NK-92 treated with Interleukin-12 subunit alpha and Interleukin-12 subunit beta, amount 100 ng/mL, for 24 hours (cell line): ENCODE measurements at places on chromosomes 2 and 18.

DNA sequence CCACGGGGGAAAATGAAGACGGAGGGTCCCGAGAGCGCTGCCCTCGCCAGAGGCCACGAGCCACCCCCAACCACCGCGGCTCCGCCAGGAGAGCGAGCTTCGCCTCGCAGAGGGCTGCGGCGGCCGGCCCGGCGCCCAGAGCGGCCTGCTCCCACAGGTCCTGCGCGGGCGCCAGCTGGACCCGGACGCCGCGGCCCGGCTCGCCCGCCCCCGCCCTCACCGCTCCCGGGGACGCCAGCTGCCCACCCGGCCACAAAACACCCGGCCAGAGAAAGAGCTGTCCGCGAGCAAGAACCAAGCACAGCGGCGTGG lies 709 bp downstream of the PTPN2 start:
- DNase-seq = no peak

- DNase-seq = no peak
Measured at GRCh38 chr18:62621546-62621945, 93.8 kb upstream of the PHLPP1 start.

- DNase-seq = no peak
Measured at GRCh38 chr2:196200557-196200956, 29.2 kb upstream of the STK17B start.

- no peak for DNase-seq
Measured at GRCh38 chr2:205708231-205708631, 25.9 kb downstream of the NRP2 start.

- DNase-seq = no peak
Measured at GRCh38 chr2:126704434-126705160, 48.6 kb downstream of the GYPC start.

GRCh38 chr2:217978536-217979150 lies 24.2 kb downstream of the TNS1 start:
- DNase-seq = no peak
